ENCODE measurements at places on chromosomes 3 and 15.

GRCh38 chr15:27834684-27835083 is 264.4 kb downstream of the OCA2 start:
- DNase-seq: no peak

DNA sequence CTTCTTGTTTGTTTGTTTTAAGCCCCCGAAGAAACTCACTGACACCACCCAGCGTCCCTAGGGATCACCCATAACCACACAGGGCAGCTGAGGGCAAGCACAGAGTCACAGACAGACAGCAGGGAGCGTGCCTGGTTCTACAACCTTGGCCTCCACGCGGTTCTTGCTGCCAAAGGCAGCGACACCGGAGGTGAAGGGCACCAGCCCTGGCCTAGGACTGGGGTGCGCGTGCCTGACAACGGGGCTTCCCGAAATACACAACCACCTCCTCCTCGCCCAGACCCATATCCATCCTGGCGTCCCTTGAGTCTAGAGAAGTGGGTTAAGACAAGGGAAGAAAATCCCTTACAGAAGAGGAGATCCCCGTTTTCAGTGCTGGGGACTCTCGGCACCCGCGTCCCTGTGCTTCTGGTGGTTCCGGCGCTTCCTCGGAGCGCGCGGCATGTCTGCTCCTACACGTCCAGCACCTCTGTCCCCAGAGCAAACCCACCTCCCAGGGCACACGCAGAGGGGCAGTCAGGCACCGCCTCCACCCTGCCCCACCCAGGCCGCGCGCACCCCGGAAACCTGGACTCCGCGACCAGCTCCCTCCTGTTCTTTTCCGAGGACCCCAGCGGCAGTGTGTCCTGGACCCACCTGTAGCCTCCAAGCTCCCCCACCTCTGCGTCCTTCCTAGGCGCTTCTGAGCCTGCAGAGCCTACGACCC is 911 bp downstream of the RFTN1 start:
- peak; percentile 13 for DNase-seq

GRCh38 chr3:16251316-16252085 is 13.2 kb downstream of the DPH3 start:
- no peak for DNase-seq

GRCh38 chr3:175957427-175957826 is 1098.3 kb downstream of the NAALADL2 start:
- DNase-seq: no peak

- no peak for DNase-seq
Observed at GRCh38 chr3:150461399-150461798, 53.3 kb downstream of the TSC22D2 start.

DNA sequence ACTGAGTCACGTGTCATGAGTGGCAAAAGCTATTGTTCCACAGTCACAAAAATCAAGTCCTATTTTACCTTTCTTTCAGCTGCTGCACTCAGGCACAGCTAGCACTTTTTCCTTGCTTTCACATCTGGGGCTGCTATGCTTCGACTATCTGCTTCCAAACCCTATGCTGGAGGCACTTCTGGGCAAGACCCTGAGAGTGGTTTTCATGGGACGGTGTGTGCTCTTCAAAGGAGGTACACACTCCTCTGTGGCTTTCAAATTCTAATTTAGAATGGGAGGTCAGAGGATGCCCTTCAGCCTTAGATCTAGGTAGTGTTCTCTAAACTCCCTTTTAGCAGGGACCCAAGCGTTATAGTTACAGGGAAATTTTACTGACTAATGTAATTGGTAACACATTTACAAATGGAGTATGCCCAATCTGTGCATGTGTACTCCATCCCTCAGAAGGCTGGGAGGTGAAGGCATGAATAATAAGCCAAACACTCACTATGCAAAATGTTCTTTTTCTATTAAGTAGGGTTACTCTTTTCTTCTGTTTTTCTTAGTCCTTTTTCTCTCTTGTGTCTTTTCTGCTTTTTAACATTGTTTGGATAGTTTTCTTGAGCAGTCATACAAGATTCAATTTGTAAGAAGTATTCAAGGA is 188.3 kb downstream of the LSAMP start:
- peak; percentile 70 for DNase-seq

All from fibroblast of skin of right quadriceps (primary cell).